ENCODE measurements at places on chromosomes 2 and 18.

- DNase-seq: no peak
These were observed 114.3 kb upstream of the SLC66A3 start for GRCh38 chr2:11040992-11041391.

DNA sequence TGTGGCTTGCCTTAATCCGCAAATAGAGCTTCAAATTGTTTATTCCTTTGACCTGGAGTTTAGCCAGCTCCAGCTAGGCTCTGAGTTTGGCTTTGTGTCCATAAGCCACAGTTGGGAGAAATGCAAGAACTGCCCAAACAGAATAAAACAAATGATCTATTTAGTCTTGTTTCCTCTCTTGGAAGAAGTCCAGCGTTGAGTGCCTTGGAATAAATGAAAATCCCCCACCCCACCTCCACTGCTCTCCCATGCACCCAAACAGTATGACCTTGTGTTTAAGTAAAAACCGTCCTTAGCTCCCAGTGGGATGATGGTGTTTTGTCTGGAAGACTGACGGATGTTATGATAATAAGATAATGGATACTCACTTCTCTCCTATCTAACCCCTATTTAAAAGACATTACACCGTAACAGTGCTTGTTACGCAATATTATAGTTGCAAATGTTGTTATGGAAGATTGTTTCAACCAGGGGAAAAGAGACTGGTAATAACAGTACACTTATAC lies 3.2 kb upstream of the SERPINE2 start:
- peak; percentile 92 for DNase-seq

GRCh38 chr18:77000527-77000926 lies 132.1 kb downstream of the MBP start:
- DNase-seq: no peak

DNA sequence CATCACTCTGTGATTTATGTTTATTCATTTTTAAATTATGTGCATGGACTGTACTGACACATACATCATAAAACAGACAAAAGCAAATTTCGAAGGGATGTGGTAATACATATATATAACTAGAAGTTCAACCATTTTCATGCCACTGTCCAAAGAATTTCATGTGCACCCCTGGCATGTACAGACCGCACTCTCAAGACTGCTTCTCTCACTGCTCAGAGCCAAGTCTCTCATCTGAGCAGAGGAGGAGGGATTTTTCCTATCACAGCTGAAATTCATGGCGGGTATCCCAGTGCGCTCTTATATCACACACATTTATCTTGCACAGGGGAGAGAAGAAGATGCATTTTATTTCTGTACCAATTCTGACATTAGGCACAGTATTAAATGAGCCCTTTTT lies 5.9 kb downstream of the TMEM178A start:
- DNase-seq: no peak

GRCh38 chr2:42147641-42148274 lies 21.4 kb upstream of the EML4 start:
- DNase-seq: peak; percentile 62

All from foreskin melanocyte (primary cell).